ENCODE measurements at places on chromosomes 13 and 19. TPM values are rescaled to one million over a fixed set of nuclear protein-coding genes. Genes with fewer than 3 reads are reported as not detected.

Gene DCT
- 2.2 TPM for total RNA-seq

Gene DACH1
- 7.9 TPM for total RNA-seq

Gene RFX1
- 2.7 TPM for total RNA-seq

Gene CFAP97D2
- not detected for total RNA-seq

Gene F10
- total RNA-seq, result 0.74 TPM

Gene RFPL4A
- total RNA-seq, result not detected

Gene SLC27A5
- total RNA-seq, result 6.1 TPM

Gene GTF2F1
- 35.4 TPM for total RNA-seq

Gene ATXN8OS
- 1.2 TPM for total RNA-seq

Gene ZNF235
- 12.8 TPM for total RNA-seq

Gene SAE1
- total RNA-seq, result 73.5 TPM

Gene NLRP9
- total RNA-seq, result not detected

Gene IL12RB1
- not detected for total RNA-seq

Gene ZFR2
- total RNA-seq, result 4.7 TPM

Gene CAPN12
- 0.25 TPM for total RNA-seq

Gene ZNF100
- 13.8 TPM for total RNA-seq

Gene ADGRE2
- total RNA-seq, result under 0.01 TPM

Gene ARHGAP35
- 89.5 TPM for total RNA-seq

Gene ZNF154
- total RNA-seq, result 29.0 TPM

Gene ATP4A
- total RNA-seq, result 0.25 TPM

Gene LGALS14
- not detected for total RNA-seq

Gene SPIB
- not detected for total RNA-seq

Gene OR4F17
- not detected for total RNA-seq

Gene CYP4F12
- under 0.01 TPM for total RNA-seq

Gene RFPL4AL1
- total RNA-seq, result not detected

Gene F7
- total RNA-seq, result 0.49 TPM

Gene ADGRE1
- under 0.01 TPM for total RNA-seq

Gene ZNF296
- total RNA-seq, result under 0.01 TPM

Gene DDX39A
- 23.1 TPM for total RNA-seq

Gene TIMM44
- total RNA-seq, result 27.0 TPM

Gene PCSK4
- 2.2 TPM for total RNA-seq

Gene NXNL1
- total RNA-seq, result not detected

Gene TMEM221
- total RNA-seq, result 0.74 TPM

Gene EIF3K
- 89.0 TPM for total RNA-seq

Gene CRB3
- total RNA-seq, result 0.25 TPM

Gene GYS1
- 13.8 TPM for total RNA-seq

Gene CTXN1
- total RNA-seq, result 36.6 TPM

Data from temporal lobe (tissue), 4 donors.